ENCODE measurements at places on chromosomes 12 and 14. TPM values are rescaled to one million over a fixed set of nuclear protein-coding genes. Genes with fewer than 3 reads are reported as not detected.

Gene B4GALNT1
- total RNA-seq: 42.2 TPM

Gene MANSC1
- 3.9 TPM for total RNA-seq

Gene B4GALNT3
- 0.54 TPM for total RNA-seq

Gene FLVCR2
- total RNA-seq: 16.0 TPM

Gene NRL
- total RNA-seq: 0.74 TPM

Gene NYNRIN
- total RNA-seq: 0.44 TPM

Gene CCDC175
- total RNA-seq: not detected

Gene TAS2R10
- 0.06 TPM for total RNA-seq

Gene EEA1
- total RNA-seq: 8.1 TPM

Gene GAS2L3
- total RNA-seq: 7.5 TPM

Gene DNAL1
- total RNA-seq: 10.5 TPM

Gene HNRNPA1
- total RNA-seq: 1,522 TPM

Gene DTX1
- total RNA-seq: 0.36 TPM

Gene SERPINA9
- not detected for total RNA-seq

Gene BEGAIN
- total RNA-seq: 6.5 TPM

Gene ATXN3
- 21.2 TPM for total RNA-seq

Gene RAB35
- total RNA-seq: 83.3 TPM
